Stimulated activated CD4-positive, alpha-beta T cell treated with anti-CD3 and anti-CD28 coated beads, Interleukin-4, amount 100 ng/mL, for 4 hours (primary cell): ENCODE measurements at places on chromosomes 7 and 10.

DNA sequence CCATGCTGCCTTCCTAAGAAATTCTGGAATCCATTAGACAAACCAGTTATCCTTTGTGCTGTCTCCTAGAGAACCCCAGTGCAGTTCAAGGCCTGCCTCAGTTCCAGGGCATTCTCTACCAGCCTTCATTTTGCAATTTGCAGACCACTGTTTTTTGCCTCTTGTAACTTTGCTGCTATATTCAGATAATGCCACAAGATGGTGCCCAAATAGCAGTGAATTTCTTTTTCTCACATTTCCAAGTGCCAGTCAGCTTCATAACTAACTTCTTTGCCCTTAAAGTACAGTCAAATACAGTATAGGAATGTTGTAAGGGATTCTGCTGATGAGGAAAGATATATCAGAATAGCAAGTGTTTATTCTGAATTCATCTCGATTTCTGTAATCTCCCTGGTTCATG, 25.2 kb downstream of the LOXL4 start:
- DNase-seq = no peak

GRCh38 chr10:59847326-59847725, 59.0 kb downstream of the CCDC6 start:
- DNase-seq = no peak

- DNase-seq = no peak
These were observed 132.0 kb downstream of the PRKAG2 start for GRCh38 chr7:151744656-151745638.

DNA sequence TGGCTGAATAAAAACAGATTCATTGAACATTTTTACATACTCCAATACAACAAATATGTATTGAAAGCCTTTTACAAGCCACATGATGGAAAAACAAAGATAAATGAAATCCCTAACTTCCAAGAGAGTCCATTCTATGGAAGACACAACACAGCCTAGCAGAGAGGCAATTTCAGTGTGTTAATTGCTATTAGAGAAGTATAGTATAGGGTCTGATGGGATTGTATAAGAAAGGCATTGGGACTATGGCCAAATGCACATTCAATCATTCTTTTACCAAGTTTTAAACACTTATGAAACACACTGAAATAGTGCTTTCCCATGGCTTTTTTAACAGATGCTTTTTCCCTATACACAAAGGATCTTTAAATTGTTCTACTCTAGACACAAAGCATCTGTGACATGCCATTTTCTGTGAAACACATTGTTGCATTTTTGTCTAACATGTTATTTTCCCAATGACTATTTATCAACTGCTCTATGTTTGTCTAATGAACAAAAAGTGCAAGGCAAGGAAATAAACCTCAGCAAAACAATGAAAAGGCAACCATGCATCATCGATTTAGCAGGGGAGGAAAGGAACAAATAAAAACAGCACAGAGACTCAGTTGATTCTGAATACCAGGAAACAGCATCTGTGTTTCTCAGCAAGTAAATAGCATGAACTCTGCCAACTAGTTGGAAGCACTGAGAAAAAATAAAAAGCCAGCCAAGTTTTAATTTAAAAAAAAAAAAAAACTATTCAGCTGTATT, 42.4 kb upstream of the PHYHIPL start:
- DNase-seq = no peak

GRCh38 chr7:128550920-128551319, 74.4 kb downstream of the METTL2B start:
- DNase-seq = no peak

- no peak for DNase-seq
These were observed 295.4 kb downstream of the GRID1 start for GRCh38 chr10:86071145-86071544.

DNA sequence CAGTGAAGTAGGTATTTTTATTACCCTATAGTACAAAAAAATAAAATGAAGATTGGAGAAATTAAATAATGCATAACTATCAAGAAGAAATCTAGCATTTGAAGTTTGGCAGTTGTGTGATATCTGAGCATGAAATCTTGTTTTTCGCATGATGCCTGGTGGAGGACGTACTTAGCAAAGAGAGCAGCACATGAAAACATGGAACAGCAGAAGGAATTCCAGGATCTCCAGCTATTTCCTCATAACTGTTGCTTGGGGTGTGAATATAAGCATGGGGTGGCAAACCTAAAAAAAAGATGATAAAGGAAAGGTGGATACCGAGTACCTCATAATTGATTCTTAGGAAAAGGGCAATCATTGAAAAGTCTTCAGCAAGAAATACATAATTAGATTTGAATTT, 174.3 kb upstream of the FAM3C start:
- DNase-seq = no peak

DNA sequence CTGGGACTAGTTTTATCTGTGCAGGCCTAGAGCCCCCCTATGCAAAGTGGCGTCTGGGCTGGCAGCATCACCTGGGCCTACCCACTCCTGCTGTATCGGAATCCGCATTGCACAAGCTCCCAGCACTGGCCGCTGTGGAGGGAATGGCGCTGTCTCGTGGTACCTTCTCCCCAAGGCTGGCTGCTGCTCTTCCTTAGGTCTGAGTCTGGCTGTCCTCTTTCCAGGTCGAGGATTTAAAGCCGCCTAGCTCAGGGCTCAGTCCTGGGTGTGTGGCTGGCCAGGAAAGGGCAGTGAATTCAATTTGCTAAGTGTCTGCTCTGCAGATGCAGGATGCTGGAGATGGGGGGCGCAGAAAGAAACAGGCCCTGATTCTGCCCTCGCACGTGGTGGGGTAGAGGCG, 44.7 kb downstream of the MGMT start:
- DNase-seq = no peak

GRCh38 chr10:132129431-132129830, 57.3 kb upstream of the DPYSL4 start:
- no peak for DNase-seq

GRCh38 chr10:133106516-133106915, 18.8 kb downstream of the ADGRA1 start:
- no peak for DNase-seq
